ENCODE measurements at places on chromosomes 7 and 10.

DNA sequence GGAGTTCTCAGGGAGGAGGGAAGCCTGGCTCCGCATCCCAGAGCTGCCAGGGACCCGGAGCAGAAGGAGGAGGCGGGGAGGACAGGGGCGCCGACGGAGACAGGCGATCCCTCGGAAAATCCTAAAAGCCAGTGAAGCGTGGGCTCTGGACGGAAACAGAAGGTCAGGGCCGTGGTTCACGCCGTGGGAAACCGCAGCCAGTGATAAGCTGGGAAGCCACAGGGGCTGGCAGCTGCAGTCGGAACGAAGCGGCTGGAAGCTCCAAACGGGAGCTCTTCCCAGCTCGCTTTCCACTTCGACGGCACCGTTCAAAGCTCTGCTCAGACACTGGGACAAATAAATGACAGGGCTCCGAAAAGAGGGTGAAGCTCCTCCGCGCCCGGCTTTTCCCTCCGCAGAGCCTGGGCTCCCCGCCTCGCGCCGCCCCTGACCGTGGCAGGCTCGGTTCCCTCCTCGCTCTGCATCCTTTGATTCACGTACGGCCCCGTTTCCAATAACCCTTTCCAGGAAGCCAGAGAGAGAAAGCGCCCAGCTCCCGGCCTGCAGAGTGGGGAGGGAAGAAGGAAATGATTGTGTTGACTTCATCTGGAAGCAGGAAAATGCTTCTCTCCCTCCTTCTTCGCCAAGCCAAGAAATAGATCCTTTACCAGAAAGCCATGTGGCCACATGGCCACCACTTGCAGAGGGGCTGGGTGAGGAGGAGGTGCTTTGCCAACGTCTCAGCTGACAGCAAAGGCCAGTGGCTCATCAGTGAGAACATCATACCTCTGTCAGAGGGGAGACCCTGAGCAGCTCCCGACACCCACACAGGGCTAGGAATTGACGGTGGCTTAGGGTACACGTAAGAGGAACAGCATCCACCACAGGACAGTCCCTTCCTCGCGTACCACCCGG is 57.4 kb downstream of the ADRB1 start:
- H3K27ac ChIP-seq = no peak overlapping the region
- H3K36me3 ChIP-seq = no peaks in the 10 kb centered on the region
- H3K4me3 ChIP-seq = peak overlapping the region; percentile 48
- DNase-seq = peak; percentile 29
- H3K4me1 ChIP-seq = peaks cover 47% of the 10 kb centered on the region

DNA sequence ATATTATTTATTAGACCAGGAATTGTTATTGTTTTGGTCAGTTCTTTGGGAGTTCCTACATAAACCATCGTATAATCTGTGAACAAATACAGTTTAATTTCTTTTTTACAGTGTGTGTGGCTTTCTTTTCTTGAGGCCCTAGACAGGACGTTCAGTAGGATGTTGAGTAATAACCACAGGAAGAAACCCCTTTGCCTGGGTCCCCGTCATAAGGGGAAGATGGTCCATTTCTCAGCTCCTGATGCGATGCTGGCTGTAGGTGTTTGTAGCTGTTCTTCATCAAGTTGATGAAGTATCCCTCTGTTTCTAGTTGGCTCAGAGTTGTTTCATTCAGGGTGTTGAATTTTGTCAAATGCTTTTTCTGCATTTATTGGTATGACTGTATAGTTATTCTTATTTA is 219.7 kb upstream of the ADARB2 start:
- H3K4me3 ChIP-seq = peak overlapping the region; percentile 11
- H3K27ac ChIP-seq = peak overlapping the region; percentile 46

GRCh38 chr10:35329520-35329919 is 6.8 kb upstream of the CCNY start:
- H3K4me3 ChIP-seq = no peak overlapping the region
- H3K36me3 ChIP-seq = peaks cover 8% of the 10 kb centered on the region
- H3K27me3 ChIP-seq = no peaks in the 10 kb centered on the region

- H3K4me3 ChIP-seq = no peak overlapping the region
- H3K27me3 ChIP-seq = no peaks in the 10 kb centered on the region
- H3K27ac ChIP-seq = no peak overlapping the region
- H3K36me3 ChIP-seq = peaks cover 12% of the 10 kb centered on the region
Observed at GRCh38 chr10:50316695-50317648, 65.7 kb upstream of the ASAH2 start.

DNA sequence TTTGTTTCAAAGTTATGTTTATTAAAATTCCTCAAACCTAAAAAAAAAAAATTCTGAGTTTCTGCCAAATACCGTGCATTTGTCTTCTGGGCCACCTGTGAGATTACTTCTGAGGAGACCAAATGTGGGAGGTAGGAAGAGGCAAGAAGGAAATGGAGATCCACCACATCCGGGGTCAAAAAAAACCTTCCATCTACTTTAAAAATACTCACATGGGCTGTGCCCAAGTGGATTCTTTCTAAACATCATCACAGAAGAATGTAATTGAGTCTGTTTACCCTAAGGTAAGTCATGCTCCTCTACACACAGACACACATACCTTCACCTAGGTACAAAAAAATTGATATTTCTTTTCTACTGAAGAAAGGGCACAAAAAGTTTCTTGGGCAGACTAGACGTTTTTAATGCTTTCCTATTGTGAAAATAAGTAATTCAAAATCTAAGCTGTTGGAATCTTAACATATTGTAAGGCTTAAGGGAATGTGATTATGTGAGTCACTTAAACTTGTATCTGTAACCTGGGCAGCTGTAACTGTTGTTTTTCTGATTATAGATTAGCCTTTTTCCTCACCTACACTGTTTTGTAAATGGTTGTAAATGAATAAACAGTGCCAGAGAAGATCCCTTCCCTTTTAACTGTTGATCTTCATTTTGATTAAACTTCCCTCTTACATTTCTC is 19.1 kb upstream of the SPOCK2 start:
- H3K27ac ChIP-seq = peak overlapping the region; percentile 91
- peaks cover 28% of the 10 kb centered on the region for H3K36me3 ChIP-seq
- peak overlapping the region; percentile 77 for H3K4me3 ChIP-seq
- H3K4me1 ChIP-seq = peaks cover 71% of the 10 kb centered on the region

DNA sequence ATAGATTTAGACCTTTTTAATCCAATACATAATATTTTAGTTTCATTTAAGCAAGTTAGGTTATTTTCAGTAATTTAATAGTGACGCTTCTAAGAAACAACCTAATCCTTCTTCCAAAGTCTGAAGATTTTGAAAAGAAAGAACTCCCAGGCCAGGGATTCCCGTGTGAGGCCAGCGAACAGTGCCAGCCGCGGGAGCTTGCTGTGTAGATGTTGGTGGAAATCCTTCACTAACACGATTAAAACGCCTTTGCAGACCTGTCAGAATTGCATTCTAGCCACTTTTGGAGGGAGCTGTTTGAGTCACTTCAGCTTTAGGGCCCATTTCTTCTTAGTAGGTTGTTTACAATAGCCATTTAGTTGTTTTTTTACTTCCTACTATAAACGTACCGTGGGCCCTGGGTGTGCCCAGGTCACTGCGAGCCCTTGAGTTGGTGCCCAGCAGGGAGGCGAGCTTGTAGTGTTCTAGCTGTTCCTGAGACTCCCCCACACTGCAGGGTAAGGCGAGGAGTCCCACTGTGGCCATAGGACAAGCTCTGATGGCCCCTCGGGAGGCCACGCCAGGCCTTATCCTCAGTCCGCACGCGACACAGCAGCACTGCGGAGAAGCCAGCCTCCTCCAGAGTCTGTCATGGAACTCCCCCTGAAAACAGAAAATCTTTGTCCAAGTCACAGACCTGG is 32.3 kb downstream of the PPP2R2D start:
- H3K27me3 ChIP-seq = no peaks in the 10 kb centered on the region
- no peak overlapping the region for H3K4me3 ChIP-seq
- H3K27ac ChIP-seq = no peak overlapping the region
- no peak for DNase-seq
- peaks cover 17% of the 10 kb centered on the region for H3K36me3 ChIP-seq

GRCh38 chr7:148633761-148634160 is 43.2 kb downstream of the C7orf33 start:
- no peak overlapping the region for H3K4me3 ChIP-seq
- DNase-seq = no peak
- no peak overlapping the region for H3K27ac ChIP-seq
- H3K36me3 ChIP-seq = no peaks in the 10 kb centered on the region

DNA sequence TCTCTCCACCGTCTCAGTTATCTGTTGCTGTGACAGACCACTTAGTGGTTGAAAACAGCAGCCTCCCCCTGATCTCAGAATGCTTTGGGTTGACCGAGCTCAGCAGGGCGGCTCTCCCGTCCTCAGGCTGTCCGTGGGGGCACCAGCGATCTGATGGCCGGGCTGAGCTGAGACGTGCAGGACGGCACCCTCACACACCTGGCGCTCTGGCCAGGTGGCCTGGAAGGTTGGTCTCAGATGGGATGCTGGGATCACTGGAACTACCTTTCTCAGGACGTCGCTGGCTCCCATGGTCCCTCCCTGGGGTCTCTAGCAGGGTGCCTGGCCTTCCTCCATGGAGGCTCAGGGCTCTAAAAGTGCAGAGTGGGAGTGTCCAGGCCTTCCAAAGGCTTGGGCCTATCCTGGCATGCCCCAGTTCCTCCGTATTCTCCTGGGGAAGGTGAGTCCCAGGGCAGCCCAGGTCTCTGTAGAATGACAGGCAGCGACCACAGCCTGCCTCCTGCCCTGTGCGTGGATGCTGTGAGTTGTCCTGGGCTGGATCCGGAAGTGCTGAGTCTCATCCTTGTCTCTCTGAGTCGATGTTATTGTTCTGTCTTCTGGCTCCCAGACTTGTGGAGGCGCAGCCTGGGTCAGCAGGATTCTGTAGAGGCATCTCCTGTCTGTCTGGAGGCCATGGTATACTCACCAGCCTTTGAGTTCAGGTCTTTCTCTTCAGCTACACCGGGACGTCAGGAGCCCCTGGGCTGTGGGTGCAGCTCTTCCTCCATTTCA is 12.2 kb upstream of the PWWP2B start:
- DNase-seq = no peak
- no peak overlapping the region for H3K4me3 ChIP-seq
- peaks cover 15% of the 10 kb centered on the region for H3K4me1 ChIP-seq

DNA sequence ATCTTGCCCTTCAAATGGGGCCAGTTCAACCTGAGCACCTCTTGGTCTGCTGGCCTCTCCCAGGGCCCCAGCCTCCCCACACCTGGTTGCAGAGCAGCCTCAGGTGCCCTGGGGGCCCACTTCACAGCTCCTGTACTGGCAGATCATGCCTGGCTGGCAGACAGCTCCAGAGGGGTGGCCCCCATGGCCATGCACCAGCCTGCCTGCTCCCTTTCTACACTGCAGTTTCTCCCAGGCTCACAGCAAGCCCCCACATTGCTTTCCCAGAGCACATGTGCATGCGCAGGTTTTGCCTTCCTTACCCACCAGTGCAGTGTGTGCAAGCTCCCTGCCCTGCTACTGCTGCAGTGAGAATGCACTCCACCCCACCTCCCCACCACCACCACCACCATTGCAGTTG is 9.8 kb upstream of the MIOS start:
- H3K27me3 ChIP-seq = no peaks in the 10 kb centered on the region
- peaks cover 16% of the 10 kb centered on the region for H3K36me3 ChIP-seq
- H3K4me1 ChIP-seq = no peaks in the 10 kb centered on the region
- H3K27ac ChIP-seq = no peak overlapping the region
- DNase-seq = no peak

DNA sequence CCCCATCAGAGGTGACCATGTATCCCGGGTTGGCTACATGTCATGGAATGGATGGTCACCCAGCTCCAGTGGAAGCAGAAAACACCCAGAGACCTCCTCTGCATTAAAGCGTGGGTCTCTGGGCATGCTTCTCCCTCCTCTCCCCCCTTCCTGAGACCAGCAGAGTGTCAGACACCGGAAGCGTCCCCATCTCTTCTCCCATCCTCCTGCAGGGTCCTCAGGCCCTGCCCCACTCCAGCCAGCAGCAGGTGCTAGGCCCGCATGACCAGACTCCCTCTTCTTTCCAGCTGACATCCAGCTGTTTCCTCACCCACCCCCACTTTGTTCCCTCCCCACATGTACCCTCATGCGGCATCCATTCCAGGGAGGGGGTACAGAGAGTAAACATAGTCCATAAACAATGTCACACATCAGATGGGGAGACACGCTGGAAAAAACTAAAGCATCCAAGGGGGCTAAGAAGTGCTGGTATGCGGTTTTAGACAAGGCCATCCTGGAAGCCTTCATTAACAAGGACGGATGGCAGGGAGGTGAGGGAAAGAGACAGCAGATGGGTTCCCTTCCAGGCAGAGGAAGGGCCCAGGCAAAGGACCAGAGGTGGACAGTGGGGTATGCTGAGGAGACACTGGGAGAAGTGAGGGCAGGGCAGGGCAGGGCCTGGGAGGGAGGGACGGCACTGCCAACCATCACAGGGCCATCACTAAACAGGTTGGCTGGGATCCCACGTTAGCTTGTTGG is 12.5 kb upstream of the SLC18A3 start:
- no peak overlapping the region for H3K4me3 ChIP-seq
- no peak overlapping the region for H3K27ac ChIP-seq
- peaks cover 1% of the 10 kb centered on the region for H3K4me1 ChIP-seq
- H3K36me3 ChIP-seq = no peaks in the 10 kb centered on the region

DNA sequence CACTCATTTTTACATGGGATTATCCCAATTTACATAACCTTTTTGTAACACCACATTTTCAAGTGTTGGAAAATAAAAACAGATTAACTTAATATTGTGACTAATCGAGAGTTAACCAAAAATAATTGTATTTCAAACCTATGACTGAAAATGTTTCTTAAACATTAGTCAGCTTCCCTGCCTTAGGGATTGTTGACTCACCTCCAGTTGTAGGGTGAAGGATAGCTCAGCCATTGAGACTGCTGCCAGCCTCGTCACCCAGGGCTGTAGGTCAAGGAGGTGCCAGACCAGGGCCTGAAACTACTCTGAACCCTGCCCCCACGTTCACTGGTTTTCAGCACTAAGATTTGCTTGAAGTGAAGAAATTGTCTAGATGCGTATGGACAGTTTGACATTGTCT is 351.2 kb downstream of the GFRA1 start:
- H3K4me3 ChIP-seq = no peak overlapping the region
- no peaks in the 10 kb centered on the region for H3K27me3 ChIP-seq
- DNase-seq = no peak
- no peak overlapping the region for H3K27ac ChIP-seq

DNA sequence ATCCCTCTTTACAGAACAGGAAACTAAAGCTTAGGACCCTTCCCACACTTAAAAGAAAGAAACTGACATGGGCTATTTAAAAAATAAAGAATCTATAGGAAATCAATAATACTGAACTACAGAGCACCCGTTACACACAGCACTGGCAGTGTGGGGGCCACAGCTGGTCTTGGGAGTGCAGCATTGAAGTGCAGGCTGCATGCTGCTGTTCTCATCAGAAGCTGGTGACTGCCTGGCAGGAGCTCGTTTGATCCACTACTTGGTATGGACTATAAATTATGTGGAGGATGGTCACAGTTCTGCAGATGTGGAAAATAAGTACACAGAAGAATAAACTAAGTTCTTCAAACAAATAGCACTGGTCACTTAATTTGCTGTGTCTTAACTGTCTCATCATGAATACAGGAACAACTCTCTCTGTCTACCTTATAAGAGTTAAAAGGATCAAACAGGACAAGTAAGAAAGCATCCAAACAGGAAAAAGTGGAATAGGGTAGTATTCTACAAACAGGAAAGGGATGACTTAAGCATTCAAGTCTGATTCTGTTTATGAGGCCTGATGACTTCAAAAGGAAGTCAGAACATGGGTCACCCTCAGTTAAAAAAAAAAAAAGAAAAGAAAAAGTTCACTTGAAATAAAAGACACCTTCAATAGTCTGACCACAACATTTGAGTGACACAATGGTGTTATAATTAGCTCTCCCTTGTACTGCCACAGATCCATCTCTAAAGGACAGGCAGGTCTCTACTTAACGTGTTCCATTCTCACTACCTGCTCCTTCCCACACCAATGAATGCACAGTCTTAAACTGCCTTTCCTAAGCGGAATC is 21.0 kb downstream of the DOCK4 start:
- H3K4me1 ChIP-seq = no peaks in the 10 kb centered on the region
- DNase-seq = no peak
- no peaks in the 10 kb centered on the region for H3K36me3 ChIP-seq
- no peak overlapping the region for H3K4me3 ChIP-seq
